NCI-H2171 treated with DMSO at 0.1 percent for 48 hours (cell line): ENCODE measurements at places on chromosomes 7 and 10.
A peak's percentile ranks its signal among the peaks of the same experiment; 100 is the strongest.

- DNase-seq: no peak
Measured at GRCh38 chr10:75358132-75358531, 43.4 kb downstream of the ZNF503 start.

DNA sequence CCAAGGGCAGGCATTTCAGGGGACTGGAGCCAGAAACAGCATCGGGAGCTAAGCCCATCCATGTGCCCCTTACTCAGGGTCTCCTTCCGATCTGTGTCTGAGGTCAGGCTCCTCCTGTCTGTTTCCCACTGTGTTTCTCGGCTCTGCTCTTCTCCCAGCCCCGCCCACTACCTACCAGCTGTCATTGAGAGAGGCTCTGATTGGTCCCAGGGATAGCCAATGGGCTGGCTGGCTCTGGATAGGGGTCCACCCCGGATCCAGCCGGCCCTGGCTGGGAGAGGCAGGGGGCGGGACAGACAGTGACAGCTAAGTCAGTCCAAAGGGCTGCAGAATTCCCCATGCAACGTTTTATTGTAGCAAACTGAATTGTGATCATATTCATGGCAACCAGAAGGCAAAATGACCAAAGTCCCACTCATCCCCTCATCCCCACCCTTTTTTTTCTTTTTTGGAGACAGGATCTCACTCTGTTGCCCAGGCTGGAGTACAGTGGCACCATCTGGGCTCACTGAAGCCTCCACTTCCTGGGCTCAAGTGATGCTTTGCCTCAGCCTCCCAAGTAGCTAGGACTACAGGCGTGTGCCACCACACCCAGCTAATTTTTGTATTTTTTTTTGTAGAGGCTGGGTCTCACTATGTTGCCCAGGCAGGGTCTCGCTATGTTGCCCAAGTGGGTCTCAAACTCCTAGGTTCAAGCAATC, 76.3 kb downstream of the CLIP2 start:
- DNase-seq: peak; percentile 80

- no peak for DNase-seq
Measured at GRCh38 chr7:111708072-111708471, 145.8 kb upstream of the IMMP2L start.

DNA sequence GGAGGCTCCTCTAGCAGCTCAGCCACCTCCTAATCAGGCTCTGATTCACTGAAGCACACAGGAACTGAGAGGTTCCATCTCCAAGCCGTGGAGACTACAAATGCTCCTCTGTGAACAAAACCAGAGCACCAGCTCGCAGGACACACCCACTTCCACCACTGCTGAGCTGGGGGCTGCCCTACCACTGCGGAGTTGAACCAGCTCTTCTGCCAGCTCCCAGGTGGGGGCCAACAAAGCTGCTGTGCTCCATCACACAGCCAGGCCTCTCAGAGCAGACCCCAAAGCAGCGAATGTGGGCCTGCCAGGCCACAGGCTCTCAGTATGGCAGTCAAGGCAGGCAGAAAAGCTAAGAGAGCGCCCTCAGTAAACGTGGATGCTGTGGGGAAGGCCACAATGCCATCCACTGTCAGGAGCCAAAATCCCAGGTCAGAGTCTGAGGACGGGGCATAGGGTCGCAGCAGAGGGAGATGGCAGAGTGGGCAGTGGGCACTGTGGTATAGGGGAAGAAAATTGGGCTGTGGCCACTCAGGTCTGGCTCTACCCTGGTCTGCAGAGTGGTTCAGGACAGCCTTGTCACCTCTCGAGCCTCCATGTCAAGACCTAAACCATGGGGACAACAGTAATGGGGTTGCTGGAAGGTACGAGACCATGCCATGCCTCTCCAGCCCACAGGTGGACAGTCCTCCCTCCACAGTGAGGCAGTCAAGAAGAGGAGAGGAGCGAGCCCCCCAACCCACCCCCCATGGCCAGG, 82.1 kb downstream of the GRID1 start:
- no peak for DNase-seq

GRCh38 chr7:50217401-50217800, 87.1 kb upstream of the IKZF1 start:
- DNase-seq: no peak

- no peak for DNase-seq
Measured at GRCh38 chr10:112959207-112959838, 9.3 kb downstream of the TCF7L2 start.

GRCh38 chr10:37436357-37436756, 311.0 kb downstream of the ANKRD30A start:
- no peak for DNase-seq

DNA sequence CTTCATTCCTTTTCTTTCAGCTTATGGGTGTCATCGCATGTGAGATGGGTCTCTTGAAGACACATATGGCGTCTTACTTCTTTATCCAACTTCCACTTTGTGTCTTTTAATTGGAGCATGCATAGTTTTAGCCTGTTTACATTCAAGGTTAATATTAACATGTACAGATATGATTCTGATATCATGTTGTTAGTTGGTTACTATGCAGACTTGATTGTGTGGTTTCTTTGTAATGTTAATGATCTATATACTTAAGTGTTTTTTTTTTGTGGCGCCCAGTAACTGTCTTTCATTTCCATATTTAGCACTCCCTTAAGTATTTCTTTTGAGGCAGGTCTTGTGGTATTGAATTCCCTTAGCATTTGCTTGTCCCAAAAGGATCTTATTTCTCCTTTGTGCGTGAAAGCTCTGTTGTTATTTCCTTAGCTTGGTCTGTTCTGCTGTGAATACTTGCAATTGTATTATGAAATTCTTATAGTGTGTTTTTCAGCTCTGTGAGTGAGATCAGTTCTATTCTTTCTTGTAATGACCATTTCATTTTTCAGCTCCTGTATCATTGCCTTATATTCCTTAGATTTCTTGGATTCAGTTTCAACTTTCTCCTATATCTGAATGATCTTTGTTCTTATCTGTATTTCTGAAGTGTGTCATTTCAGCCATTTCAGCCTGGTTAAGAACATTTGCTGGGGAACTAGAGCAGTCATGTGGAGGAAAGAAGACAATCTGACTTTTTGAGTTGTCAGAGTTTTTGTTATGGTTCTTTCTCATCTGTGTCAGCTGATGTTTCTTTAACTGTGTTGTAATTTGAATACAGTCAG, 88.4 kb downstream of the ABCA13 start:
- no peak for DNase-seq

DNA sequence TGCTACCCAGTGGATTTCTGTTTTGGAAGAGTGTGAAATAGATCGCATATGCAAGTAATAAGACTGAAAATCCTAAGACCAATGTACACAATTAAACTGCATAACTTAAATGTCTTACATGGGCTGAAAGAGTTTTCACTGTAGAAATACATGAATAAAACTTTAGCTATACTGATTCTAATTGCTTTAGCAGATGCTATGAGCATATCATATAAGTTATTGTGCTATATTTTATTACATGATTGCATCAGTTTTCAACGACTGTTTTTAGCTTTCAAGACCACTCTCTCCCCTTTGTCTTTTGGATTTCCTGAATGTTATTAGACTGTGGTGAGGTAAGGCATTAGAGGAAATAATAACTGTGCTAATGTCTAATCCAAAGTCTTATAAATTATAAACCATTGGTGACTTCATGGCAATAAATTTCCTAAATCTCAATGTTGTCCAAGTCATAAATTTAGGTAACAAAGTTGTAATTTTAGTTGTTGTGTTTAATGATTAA, 124.5 kb downstream of the SEMA3A start:
- no peak for DNase-seq

- no peak for DNase-seq
Measured at GRCh38 chr7:66627881-66628360, 760 bp upstream of the KCTD7 start.

GRCh38 chr7:128136215-128136597, 104.9 kb upstream of the LEP start:
- no peak for DNase-seq

- DNase-seq: no peak
Measured at GRCh38 chr10:124826262-124826661, 24.6 kb downstream of the ABRAXAS2 start.

DNA sequence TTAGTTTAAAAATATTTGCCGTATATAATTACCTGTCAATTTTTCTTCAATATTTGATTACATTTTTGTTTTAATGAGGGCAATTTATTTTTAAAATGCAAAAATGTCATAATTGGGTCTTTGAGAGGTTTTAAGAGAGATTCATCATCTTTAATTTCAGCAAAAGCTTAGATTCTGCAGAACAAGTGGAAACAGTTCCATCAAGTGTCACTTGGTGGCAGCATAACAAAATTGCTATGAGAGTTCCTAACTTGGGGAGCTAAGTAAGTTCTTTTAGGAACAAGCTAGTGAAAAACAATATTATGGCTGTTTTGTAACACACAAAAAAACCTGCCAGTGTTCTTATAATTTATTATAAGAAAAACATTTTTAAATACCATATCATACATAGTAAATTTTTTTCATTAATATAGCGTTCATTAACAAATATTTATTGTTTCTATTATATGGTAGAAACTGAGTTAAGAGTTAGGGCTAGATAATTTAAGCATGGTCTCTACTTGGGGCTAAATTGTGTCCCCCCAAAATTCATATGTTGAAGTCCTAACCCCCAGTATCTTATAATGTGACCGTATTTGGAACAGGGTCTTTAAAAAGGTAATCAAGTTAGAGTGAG, 155.2 kb downstream of the MAGI2 start:
- DNase-seq: peak; percentile 40

DNA sequence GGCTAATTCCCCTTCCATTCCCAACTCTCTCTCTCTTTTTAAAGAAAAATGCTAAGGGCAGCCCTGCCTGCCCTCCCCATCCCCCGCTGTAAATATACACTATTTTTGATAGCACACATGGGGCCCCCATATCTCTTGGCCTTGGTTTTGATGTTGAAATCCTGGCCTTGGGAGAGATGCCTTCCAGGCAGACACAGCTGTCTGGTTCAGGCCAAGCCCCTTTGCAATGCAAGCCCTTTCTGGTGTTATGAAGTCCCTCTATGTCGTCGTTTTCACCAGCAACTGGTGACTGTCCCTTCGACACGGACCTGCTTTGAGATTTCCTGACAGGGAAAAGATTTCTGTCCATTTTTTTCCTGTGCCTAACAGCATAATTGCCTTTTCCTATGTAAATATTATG, 3.0 kb downstream of the ADRA2A start:
- no peak for DNase-seq

DNA sequence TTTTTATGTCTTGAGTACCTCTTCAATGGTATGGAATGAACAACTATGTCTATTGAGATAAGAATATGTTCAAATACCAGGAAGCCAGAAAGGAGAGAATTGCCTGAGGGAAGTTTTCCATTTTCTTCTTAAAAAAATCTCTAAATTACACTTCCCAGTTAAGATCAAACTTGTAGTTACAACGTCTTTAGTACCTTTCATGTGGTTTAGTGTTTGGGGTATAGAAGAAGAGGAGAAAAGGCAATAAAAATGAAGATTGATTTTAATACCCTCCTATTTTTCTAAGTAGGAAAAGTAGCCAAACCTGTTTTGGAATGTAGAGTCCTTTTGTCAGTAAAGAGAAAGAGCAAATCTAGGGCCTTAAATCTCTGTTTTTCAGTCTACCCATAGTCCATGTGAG, 470.0 kb upstream of the SEMA3A start:
- no peak for DNase-seq

- DNase-seq: no peak
Measured at GRCh38 chr7:2072042-2072441, 160.7 kb downstream of the MAD1L1 start.

DNA sequence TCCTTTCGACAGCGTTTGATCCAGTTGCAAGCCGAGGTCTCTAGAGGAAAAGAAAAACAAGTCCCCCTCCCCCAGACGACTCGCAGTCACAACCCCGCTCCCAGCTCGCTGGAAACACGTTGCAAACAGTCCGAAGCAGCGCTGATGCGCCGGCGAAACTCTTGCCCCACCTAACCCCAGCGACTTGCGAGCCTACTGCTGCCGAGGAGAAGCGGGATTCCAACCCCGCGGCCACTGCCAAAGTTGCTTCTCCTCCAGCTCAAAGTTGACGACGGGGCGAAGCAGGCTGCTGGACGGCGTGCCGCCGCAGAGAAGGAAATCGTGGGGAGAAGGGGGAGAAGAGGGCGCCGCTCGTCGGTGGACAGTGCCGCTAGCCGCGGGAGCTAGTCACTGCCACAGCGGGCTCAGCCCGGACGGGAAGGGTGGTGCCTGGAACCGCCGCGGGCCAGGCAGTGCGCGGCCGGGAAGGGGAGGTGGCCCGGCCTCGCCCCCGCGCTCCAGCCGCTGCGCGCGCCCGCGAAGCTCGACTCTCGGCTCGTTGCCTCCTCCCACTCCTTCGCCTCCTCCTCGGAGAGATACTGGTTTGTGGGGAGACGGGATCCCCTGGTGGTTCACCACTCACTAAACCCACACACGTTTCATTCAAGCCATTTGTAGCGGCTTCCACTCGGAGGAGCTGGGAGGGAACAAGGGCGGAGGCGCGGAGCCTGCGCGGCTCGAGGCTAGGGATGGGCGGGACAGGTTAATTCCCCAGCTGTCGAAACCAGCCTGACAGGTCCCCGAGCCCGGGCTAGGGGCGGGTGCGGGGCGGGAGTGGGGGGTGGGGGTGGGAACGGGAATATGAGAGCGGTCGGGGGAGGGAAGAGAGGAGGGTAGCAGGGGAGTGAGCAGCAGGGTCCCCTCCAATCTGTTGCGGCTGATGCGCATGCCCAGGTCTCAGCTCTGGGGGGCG, at the start of gene GPR37:
Gene GPR37 (minus strand): TSS at position 392 of the 952 bp plus-strand sequence. CDS start 816 bp downstream, outside the sequence.
- peak; percentile 86 for DNase-seq

- DNase-seq: no peak
Measured at GRCh38 chr10:96695975-96696634, 24.2 kb downstream of the PIK3AP1 start.

DNA sequence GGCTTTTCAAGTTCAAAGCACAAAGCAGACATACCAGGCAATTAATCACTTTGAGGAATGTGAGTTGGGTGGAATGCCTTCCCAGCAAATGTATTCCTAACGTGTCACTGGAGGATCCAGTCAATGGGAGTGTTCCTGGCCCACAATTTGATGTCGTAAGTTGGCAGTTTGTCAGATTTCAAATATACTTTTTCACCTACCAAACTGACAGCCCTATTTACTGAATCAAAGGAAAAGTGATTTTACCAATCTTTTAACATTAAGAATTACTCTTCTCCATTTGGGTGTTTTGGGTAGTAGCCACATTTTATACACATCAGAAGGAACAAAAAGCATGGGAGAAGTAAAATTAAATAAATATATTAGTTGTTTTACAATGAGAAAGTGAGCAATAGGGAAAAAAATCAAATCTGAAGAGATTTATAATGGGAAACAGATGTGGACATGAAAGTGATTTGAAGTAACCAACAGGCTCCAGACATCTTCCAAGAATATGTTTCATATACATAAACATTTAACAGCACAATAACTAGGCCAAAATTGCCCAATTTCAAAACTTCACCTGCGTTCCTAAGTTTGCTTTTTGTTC, 222.9 kb downstream of the MTERF1 start:
- DNase-seq: no peak

GRCh38 chr7:36765605-36766004, 41.3 kb upstream of the AOAH start:
- peak; percentile 9 for DNase-seq

GRCh38 chr7:80047032-80047431, 87.6 kb upstream of the GNAI1 start:
- DNase-seq: peak; percentile 71

- no peak for DNase-seq
Measured at GRCh38 chr7:30921540-30922401, 10.1 kb downstream of the AQP1 start.
